RCC 7860 (cell line): ENCODE measurements at places on chromosomes 2 and 18.

DNA sequence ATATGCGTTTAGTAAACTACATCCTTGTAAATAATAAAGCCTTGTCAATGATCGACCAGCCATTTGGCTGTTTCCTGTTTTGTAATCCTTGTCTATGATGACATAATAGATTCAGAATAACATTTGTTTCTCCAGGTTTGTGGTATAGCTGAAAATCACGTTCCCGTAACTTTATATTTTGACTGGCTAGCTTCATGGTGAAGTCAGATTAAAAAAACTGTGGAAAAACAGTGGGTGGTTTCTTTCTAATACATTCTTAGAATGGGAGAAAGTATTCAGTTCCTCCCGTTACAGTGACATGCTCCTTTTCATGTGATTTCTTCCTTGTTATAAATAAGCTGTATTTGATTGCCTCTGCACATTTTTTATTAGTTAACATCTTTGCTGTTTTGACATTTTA is 366.9 kb downstream of the NYAP2 start:
- DNase-seq: no peak

DNA sequence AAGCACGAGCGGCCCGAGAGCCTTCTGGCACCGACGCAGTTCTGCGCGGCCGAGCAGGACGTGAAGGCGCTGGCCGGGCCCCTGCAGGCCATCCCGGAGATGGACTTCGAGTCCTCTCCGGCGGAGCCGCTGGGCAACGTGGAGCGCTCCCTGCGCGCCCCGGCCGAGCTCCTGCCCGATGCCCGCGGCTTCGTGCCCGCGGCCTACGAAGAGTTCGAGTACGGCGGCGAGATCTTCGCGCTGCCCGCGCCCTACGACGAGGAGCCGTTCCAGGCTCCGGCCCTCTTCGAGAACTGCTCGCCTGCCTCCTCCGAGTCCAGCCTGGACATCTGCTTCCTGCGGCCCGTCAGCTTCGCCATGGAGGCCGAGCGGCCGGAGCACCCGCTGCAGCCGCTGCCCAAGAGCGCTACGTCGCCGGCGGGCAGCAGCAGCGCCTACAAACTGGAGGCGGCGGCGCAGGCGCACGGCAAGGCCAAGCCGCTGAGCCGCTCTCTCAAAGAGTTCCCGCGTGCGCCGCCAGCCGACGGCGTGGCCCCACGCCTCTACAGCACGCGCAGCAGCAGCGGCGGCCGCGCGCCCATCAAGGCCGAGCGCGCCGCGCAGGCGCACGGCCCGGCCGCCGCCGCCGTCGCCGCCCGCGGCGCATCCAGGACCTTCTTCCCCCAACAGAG is 70.4 kb downstream of the ARHGEF33 start:
- DNase-seq: no peak

- peak; percentile 37 for DNase-seq
Measured at GRCh38 chr2:47272031-47272864, 117.1 kb upstream of the STPG4 start.

DNA sequence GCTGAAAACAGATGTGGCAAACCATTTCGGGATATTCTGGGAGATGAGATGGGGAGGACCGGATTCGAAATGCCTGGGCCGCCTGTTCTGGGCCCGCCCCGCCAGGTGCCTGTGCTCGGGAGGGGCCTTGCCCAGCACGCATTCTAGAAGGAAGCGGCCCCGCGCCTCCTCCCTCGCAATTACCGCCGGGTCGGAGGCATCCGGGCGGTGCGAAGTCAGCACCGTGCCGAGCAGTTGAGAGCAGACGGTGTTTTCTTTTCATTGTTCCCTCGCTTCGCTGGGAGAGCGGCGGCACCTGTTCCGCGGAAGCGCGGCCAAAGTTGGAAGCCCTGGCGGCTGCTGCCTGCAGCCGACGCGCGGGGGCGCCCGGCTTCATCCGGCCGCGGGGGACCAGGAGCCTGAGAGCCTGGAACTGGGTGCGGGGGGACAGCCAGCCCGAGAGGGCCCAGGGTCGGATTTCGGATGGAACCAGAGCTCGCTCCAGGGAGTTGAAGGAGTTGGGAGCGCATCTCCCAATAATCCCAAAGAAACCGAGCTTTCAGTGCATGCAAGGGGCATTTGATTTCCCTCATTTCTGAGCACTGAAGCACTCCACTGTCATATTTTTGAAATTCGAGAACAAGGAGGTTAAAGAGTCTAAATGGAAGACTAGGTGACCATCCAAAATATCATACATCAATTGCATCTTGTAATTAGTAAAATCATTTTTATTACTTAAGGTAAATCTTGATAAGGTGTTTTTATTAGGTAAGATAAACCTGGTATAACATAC is 241.8 kb upstream of the RAB12 start:
- no peak for DNase-seq

DNA sequence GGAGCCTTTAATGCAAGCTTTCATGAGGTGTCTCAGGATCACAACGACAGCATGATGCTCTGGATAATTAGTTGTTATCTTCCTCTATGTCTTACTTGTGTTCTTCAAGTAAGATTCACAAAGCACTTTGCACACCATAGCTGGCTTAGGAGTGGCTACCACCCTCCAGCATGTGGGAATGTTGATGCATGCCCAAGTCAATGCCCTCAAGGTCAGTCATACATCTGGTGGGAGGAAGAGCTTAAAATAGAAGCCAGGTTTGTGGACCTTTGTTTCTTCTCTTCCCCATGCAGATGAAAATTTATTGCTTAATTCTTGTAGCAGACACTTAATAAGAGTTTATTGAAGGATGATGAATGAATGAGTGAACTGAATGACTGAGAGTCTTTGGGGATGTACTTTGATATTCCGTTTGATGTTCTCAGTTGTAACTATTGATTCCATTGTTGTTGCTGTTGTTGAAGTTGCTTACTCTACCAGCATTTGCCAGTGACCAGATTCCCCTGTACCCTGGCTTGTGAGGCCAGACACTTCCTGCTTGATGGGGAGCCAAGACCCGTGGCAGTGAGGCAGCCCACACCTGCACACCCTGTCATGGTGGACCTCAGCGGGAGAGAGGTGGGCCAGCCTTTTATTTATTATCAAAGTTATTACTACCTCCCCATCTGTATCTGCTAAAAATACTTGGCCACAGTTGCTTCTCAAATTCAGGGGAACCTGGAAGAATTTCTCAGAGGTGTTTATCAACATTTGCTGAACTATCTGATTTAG is 137.8 kb downstream of the LAMA3 start:
- no peak for DNase-seq

DNA sequence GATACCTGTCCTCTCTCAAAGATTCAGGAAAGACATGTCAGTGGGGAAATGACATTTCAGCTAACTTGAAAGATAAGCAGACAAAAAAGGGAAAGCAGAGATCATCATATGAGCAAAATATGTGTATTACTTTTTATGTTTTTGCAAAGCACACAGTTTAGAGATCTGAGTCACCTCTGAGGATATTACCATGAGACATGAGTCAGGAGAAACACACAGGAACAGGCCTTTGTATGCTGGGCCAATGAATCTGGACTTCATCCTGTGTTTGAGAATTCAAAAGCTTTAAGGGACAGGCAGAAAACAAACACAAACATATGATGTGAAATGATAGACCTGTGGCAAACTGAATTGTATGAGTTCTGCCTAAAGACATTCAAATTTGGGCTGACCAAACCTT is 306.0 kb upstream of the EPC2 start:
- peak; percentile 40 for DNase-seq
